T-helper 2 cell (primary cell): ENCODE measurements at places on chromosomes 2 and 18.

- DNase-seq = no peak
These were observed 645.5 kb upstream of the ID2 start for GRCh38 chr2:8036366-8036765.

DNA sequence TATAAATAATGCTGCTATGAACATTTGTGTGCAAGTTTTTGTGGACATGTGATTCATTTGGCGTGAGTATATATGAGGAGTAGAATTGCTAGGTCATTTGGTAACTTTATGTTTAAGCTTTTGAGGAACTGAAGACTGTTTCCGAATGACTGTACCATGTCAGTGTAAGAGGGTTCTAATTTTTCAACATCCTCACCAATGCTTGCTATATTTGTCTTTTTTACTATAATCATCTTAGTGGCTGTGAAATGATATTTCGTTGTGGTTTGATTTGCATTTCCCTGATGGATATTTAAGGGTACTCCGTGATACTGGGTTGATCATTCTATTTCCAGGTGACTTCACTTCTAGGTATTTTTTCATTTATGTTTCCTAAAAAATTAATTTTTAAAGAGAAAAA lies 241.1 kb downstream of the BCL2 start:
- no peak for DNase-seq

GRCh38 chr2:180829261-180829660 lies 151.1 kb upstream of the UBE2E3 start:
- no peak for DNase-seq

DNA sequence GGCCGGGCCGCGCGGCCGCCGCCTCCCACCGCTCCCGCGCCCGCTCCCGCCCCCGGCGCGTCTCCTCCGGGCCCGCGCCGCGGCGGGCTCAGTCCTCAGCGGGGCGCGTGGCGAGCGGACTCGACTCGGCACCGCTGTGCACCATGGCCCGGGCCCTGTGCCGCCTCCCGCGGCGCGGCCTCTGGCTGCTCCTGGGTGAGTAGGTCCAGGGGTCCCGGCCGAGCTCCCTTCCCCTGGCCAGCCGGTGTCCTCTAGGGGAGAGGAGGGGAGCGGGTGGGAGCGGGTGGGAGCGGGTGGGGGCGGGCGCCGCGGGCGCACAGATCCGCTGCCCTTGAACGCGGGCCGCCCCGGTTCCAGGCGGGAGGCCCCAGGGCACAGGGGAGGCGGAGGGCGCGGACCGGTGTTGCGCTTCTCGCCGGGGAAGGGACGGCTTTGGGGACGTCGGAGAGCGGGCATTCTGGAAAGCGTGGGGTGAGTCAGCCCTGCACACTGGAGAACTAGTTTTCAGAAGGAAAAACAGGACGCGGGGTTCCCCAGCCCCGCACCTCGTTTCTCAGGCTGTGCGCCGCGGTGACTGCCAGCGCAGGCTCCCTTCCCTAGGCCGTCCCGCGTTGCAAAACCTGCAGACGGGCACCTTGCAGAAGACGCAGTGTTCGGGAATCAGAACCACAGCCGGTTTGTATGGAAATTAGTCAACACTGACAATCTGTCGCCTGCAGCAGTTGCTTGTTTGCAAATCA lies at the start of gene RAMP1:
RAMP1 (plus strand) TSS at position 91 of the 740 bp plus-strand sequence; CDS start at position 144, 53 bp downstream.
- DNase-seq = no peak

- DNase-seq = no peak
These were observed 145.3 kb downstream of the RND3 start for GRCh38 chr2:150341982-150342680.

GRCh38 chr2:187232749-187233148 lies 215.3 kb downstream of the CALCRL start:
- DNase-seq = no peak

DNA sequence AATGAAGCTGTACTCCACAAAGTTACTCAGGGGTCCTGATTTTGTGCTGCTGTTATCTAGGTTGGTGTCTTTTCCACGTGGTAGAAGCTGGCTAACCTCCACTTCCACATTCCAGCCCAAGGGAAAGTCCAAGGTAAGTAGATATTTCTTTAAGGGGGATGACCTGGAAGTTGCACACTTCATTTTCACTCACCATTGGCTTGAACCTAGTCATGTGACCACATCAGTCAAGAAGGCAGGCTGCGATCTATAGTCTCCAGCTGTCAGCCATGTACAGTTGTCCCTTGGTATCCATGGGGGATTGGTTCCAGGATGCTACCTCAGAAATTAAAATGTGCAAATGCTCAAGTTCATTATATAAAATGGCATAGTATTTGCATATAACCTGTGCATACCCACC lies 31.9 kb upstream of the TGIF1 start:
- DNase-seq = no peak

DNA sequence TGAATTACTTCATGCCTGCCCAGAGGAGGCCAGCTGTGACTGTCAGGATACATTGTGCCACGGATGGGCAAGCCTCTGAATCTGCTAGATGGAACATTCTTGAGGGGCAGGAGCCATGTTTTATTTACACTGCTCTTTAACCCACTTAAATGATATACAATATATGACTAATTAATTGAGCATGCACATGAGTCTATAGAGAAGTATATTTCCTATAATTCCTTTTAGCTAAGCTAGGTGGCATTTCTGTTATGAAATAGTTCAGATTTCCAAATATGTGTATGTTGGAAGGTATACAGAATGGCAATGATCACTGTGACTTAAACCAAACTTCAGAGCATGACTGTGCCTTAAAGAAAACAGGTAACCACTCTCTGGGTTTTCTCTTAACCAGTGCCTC lies 131.7 kb downstream of the RAB3GAP1 start:
- no peak for DNase-seq
